ENCODE measurements at places on chromosomes 6 and 20.

DNA sequence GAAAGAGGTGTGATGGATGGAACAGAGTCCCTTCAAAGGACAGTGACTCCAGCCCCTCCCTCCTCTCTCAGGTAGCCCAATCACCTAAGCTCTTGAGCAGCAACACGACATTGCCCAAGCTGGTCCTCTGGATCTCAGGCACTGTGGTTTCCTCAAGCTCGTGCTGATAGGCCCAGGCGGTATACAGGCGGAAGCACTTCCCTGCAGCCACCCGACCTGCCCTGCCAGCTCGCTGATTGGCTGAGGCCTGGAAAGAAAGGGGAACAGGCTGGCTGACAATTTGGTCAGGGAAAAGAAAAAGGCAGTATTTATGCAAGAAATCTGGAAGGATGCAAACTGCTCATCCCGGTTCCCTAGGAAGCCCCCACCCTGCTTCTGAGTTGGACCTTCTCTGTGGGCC, 9.6 kb downstream of the C6orf136 start:
- no peak for DNase-seq

GRCh38 chr6:82057846-82058554, 189.5 kb downstream of the IBTK start:
- no peak for DNase-seq

DNA sequence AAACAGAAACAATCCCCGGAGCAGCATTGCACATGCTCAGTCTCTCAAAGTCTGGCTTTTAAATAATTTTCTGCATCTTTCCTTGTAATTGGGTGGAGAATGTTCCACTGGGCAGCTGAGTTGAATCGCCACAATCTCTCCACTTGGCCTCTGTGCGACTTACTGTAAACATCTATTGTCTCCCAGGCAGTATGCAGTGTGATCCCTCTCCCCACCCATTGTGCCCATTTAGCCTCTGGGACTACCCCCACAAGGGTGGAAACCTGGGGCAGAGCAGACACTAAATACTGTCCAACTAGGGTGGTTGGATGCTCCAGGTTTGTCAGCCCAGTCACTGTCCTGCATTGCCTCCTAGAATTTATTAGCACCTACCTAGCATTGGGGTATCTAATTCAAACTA, 96.2 kb downstream of the JARID2 start:
- DNase-seq, result no peak

DNA sequence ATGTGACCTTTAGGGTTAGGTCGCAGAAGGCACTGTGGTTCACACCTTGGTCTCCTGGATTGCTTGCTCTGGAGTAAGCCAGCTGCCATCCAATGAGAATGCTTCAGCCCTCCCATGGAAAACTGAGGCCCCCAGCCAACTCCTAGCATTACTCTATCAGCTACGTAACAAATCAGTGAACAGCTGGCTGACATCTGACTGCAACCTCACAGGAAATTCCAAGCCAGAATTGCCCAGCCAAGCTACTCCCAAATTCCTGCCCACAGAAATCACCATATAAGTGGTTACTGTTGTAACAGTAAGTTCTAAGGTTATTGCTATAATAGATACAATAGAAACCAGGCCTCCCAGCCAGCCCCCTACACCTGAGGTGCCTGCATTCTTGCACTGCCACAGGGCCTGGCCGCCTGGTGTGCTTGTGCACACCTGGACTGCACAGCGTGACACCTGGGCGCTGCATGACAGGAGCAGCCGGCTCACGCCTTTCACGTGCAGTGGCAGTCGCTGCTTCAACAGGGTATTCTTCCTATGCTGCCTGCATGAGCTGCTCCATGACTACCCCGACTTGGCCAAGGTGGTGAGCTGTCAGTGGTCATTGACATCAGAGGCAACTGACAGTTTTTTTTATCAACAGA, 429.7 kb upstream of the RUNX2 start:
- no peak for DNase-seq

- DNase-seq, result no peak
Measured at GRCh38 chr20:46772901-46773300, 63.5 kb downstream of the SLC2A10 start.

DNA sequence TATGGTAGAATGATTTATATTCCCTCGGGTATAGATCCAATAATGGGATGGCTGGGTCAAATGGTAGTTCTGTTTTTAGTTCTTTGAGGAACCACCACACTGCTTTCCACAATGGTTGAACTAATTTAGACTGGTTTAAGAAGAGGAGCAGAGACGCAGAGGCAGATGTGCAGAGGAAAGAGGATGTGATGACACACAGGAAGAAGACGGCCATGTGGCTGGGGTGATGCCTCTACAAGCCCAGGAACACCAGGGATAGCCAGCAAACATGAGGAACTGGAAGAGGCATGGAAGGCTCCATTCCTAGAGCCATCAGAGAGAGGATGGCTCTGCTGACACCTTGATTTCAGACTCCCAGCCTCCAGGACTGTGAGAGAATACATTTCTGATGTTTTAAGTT, 218.3 kb upstream of the DTNBP1 start:
- no peak for DNase-seq

- no peak for DNase-seq
Measured at GRCh38 chr6:147283460-147283859, 79.2 kb downstream of the STXBP5 start.

DNA sequence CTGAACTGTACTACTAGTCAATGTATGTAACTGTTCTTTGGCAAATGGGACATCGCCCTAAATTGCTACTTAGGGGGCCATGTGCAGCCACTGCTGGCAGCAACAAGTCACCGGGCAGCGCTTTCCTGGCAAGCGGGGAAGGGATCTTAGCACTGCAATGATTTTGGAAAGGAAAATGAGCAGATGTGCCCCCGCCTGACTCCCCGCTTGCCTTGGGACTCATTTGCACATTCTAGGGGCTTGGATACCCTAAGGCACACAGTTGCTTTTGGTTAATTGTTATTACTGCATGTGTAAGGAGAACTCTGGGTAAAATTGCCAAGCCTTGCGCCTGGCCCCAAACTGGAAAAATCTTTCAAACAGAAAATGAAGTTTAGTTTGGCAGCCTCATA, 32.2 kb downstream of the CD83 start:
- DNase-seq, result no peak

GRCh38 chr6:169828176-169828575, 76.8 kb downstream of the ERMARD start:
- no peak for DNase-seq

- DNase-seq, result no peak
Measured at GRCh38 chr6:137816688-137817618, 50.1 kb upstream of the TNFAIP3 start.

- peak; percentile 4 for DNase-seq
Measured at GRCh38 chr6:124881898-124882578, 80.2 kb upstream of the RNF217 start.

GRCh38 chr6:136365776-136366354, 76.2 kb upstream of the BCLAF1 start:
- DNase-seq, result peak; percentile 16

DNA sequence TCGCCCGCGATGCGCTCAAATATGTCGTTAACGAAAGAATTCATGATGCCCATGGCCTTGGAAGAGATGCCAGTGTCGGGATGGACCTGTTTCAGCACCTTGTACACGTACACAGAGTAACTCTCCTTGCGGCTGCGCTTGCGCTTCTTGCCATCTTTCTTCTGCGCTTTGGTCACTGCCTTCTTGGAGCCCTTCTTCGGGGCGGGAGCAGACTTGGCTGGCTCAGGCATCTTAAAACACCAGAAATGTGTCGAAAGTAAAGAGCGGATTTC, 36.4 kb downstream of the HFE start:
- no peak for DNase-seq

DNA sequence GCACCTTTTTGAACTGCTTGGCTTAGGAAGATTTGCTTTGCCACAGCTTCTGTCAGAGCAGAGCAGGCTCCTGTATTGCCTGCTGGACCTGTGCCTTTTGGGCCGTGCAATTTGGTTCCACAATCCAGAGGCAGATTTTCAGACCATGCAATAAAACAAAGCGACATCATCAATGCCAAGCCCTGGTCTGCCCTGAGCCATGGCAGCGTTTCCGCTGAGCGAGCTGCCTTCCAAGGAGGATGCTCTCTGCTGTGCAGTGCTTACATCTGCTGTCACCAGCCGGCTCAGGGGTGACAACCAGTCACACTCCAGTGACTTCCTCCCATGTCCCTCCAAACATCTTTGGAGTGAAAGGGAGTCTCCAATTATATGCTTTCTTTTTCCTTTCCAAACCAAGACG, 282.2 kb downstream of the CDH26 start:
- no peak for DNase-seq

- no peak for DNase-seq
Measured at GRCh38 chr6:9083108-9083507, 647.8 kb upstream of the SLC35B3 start.

DNA sequence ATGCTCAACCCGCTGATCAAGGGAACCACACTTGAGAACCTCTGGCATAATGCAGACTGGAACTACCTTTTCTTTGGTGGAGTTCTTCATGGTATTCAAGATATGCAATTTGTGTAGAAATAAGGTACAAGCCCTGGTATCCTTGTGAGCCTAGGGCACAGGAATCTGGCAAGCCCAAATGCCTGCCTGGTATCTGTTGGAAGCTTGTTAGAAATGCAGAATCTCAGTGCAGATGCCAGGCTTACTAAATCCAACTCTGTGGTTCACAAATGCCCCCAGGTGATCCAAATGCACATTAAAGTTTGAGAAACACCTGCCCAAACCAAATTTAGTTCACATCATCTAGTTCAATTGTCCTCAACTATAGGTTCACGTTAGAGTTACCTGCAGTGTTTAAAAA, 159.8 kb upstream of the LAMP5 start:
- no peak for DNase-seq

GRCh38 chr20:39338469-39339376, 376.6 kb downstream of the DHX35 start:
- DNase-seq, result no peak

GRCh38 chr20:40359131-40359912, 329.7 kb downstream of the MAFB start:
- DNase-seq, result no peak

- DNase-seq, result no peak
Measured at GRCh38 chr6:138970159-138970558, 17.9 kb downstream of the REPS1 start.

DNA sequence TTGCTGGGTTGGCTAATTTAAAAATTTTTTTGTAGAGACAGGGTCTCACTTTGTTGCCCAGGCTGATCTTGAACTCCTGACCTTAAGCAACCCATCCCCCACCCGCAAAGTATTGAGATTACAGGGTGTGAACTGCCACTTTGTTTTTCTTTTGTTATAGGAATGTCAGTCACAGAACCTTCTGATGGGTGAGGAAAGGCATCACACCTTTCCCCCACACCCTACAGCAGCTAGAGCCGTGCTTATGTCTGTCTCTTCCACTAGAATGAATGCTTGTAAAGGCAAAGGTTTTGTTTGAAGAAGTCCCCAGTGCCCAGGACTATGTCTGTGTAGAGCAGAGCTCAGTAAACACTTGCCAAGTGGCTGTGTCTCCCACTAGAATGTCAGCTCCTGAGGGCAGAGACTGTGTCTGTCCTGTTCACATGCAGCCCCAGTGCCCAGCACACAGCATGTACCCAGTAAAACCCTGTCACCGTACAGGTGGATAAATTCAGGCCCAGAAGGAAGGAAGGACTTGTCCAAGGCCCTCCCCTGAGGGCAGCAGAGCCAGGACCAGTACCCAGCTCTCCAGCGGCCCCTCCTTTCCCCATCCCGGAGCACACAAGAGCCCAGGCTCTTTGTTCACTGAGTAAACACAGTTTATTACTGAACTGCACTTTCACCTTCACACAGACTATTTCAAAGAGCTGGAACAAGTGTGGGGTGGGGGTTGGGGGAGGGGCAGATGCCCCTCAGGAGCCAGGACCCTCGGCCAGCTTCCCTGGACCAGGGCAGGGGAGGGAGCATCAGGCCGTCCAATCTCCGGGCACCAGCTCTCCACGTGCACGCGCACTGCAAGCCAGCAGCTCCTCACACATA, 26.4 kb downstream of the COX4I2 start:
- no peak for DNase-seq

GRCh38 chr20:51869002-51869401, 66.7 kb upstream of the SALL4 start:
- no peak for DNase-seq

GRCh38 chr6:139164001-139164400, 29.1 kb downstream of the HECA start:
- no peak for DNase-seq

DNA sequence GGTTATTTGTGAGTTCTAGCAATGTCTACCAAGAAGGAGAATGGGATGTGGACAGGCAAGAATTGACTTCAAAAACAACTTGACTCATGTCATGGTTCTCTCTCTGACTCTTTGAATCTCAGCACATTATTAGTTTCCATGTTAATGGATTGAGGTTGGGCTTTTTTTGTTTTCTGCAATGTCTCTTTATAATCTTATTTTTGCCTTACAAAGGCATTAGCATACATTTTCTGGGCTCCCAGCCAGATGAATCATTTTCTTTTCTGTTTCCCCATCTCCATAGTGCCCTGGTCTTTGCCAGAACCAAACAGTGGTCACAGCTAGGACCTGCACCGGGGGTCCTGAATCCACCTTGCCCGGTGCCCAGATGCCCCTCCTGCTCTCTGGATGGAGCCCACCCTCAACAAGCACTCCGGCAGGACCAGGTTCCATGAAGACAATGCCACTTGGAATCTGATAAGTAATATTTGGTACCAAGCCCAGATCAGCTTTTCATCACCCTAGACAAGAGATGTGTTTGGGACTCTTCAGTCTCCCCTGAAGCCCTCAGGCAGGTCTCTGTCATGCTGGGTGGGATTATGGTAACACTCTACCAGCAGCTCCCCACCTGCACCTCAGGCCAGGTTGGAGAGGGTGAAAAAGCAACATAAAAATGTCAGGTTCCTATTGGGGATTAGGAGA, 266.7 kb upstream of the SULF2 start:
- DNase-seq, result no peak

DNA sequence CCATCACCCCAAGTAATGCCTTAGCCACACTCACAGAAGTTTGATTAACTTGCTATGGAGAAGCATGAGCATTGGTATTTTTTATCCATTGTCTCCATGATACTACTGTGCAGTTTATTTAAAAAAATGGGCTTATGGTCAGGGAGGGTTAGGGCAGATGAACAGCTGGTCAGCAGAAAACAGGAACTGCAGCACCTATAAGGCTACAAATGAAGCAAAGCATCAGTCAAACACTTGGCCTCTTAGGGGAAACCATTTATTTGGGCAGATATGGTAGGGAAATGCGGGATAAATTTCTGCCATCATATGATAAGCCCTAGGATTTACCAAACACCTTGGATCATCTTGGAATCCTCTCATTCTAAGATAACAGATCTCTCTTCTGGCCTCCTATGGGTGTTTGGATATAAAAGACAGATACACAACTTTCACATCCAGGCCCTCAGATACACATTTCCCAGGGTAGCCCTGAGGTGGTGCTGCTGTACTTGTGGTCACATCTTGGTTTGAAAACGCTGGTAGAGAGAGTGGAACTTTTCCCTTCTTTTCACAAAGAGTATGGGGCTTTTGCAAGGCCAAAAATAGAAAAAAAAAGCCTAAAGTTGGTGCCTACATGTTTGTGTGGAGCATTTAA, 42.8 kb upstream of the AHI1 start:
- no peak for DNase-seq

- no peak for DNase-seq
Measured at GRCh38 chr20:17796091-17796563, 96.4 kb downstream of the BANF2 start.

Data from RPMI8226 (cell line).